ENCODE measurements at places on chromosomes 6 and 20.

DNA sequence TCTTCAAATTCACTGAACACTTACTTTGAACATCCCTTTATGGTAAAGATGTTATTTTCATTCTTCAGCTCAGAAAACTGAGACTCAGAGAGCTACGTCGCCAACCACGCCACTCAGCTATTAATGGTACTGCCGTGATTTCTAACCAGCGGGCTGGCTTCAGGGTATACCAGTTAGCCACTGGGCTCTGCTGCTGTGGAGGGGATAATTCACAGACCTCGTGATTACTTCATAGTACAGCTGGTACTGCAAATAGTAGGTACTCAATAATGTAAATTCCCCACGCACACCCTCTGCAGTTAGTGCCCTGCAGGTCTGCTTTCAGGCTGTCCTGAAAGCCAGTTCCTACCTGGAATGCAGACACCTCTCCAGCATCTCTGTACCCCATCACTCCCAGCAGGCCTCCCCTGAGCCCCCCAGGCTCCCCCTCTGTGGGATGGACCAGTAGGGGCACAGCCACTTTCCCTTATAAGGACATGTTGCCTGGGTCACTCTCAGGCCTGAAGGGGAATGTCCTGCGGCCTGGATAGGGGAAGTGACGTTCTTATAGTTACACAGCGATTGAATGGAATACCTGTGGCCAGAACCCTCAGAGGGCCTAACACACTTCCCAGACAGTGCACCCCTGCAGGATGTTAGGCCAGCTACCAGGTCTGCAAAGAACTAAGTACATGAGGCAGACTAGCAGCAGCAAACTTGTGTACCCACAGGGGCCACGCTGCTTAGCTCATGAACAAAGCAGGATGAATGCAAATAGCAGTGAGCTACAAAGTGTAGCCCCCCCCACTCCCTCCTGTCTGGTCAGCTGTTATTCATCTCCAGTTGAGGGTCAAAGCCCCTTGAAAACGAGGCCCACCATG, 1.3 kb upstream of the OCSTAMP start:
- DNase-seq, result no peak

DNA sequence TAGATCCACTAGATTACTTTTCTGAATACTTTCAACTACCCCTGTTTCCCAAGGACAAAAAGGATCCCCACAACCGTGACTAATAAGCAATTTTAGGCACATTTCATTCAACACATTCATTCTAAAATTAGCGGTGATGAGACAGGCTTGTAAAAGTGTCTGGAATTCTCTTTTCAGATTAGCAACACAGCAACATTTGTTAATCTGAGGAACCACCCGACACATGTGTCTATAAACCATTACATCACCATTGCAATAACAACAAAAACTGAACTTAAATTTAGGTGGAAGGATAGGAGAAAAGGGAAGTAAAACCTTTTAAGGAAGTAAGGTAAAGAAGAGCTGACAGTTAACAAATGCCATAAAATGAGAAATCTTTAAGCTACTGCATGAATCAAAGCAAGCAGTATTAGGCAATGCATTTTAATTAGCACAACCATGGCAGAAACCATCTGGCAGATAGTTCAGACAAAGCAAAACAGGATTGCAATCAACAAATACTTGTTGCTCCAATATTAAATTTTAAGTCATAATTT, 49.1 kb downstream of the MAP3K7 start:
- DNase-seq, result no peak

DNA sequence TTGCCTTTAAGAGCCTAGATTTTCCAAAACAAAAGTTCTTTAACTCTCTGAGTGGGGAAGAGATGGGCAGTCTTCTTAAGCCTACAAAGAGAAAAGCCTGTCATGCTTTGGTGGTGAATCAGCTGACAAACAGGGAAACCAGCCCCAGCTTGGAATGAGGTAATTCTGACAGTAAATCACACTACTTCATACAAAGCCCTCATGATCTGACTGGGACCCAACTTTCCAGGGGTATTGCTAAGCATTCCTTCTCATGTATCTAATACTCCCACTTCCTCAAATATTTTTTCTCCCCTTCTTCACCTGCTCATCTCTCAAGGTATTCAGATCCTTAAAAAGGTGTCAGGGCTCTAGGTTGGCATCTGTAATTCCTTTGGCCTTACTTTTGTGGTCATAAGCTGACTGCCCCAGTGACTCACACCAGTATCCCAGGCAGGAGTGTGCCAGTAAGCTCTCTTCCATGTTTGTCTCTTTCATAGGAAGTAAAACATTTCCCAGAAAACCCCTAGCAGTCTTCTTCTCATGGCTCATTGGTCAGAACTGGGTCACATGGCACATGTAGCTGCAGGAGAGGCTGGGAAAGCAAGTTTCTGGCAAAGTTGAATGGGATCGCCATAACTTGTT, 15.0 kb upstream of the TBC1D22B start:
- DNase-seq, result no peak

DNA sequence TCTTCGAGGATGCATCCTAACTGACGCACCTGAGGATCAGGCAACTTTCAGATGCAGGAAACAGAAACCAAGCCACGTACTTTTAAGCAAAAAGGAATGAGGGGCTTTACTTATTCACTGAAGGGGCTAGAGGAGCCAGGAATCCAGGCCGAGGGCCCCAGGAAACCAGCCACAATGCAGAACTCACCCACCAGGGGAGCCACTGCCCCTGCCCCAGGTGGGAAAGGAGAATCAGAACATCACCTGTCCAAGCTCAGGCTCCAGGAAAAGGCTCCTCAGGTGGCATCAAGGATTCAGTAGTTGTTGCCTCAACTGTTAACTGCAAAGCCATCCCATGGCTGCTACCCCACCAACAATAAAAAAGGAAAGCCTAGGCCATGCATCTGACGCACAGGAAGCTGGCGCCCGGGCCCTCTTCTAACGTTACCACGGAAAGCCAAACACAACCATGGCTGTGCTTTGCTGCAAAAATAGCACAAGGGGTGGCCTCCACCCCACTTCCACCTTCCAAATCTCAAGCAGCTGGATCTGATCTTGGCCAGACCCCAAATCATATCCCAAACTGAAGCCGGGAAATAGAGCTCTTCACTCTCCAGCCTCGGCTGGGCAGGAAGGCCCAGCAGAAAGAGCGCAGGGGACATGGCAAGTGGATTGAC, 121.0 kb downstream of the PREX1 start:
- no peak for DNase-seq

DNA sequence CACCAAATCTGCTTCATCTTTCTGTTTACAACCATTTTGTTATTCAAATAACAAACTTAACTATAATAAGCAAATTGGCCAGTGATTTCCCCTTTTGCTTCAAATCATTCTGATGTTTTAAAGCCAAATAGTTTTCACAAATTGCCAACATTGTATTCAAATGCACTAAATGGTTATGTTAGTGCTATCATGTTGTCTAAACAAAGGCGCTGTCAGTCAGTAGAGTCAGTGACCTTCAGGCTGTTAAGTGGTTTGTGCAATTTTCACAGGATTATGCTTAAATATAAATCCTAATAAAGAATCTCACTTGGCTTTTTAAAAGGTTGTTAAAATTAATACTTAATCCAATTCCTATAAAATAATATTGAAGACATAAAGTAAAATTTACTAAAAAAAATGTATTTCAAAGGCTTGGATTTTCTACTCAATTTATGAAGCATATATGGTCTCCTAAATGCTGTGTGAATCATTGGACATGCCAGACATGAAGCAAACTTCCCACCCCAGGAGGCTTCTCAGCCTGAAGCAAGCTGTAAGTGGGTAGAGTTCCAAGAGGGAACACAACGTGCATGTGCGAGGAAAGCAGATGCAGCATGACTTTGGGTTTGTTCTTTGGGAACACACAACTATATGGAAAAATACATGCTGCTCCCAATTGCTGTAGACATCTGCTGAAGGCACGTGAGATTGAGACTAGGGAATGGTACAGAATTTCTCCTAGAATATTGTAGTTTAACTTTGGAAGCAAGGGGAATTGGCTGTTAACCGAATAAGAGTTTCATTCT, 54.9 kb downstream of the RSPO3 start:
- DNase-seq, result no peak

Data from NCI-H2029 (cell line).